ENCODE measurements at places on chromosomes 1 and 21.

DNA sequence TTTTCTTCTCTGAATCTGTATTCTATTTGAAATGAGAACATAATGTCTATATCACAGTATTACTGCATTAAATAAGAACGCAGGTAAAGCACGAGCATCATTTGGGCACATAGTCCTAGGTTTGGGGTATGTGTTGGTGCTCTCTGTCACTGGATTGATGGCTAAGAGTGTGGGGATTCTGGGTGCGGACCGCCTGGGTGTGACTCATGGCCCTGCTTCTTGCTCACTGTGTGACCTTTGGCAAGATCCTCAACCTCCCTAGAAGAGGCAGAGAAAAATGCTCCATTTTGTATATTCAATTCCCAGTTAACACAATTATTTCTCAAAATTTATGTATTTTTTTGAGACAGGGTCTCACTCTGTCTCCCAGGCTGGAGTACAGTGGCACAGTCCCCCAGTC is 99.7 kb downstream of the LAMC2 start:
- DNase-seq, result no peak

DNA sequence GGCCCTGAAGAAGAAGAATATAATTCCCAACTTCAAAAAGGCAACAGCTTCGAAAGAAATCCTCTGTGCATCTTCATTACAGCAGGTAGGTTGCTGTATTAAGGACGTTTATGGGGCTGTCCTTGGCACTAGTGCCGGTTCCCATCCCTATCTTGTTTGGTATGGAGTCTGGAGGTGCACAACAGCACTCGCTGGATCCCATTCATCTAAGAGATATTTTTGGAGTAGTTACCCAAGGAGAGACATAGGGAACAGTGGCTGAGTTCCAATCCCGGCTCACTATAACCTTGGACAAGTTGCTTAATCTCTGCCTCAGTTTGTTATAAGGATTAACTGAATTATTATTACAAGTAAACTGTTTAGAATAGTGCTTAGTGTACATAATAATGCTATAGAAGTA is 106.4 kb downstream of the TRABD2B start:
- DNase-seq, result no peak

GRCh38 chr1:160884579-160884978 is 401 bp downstream of the ITLN1 start:
- DNase-seq, result no peak

DNA sequence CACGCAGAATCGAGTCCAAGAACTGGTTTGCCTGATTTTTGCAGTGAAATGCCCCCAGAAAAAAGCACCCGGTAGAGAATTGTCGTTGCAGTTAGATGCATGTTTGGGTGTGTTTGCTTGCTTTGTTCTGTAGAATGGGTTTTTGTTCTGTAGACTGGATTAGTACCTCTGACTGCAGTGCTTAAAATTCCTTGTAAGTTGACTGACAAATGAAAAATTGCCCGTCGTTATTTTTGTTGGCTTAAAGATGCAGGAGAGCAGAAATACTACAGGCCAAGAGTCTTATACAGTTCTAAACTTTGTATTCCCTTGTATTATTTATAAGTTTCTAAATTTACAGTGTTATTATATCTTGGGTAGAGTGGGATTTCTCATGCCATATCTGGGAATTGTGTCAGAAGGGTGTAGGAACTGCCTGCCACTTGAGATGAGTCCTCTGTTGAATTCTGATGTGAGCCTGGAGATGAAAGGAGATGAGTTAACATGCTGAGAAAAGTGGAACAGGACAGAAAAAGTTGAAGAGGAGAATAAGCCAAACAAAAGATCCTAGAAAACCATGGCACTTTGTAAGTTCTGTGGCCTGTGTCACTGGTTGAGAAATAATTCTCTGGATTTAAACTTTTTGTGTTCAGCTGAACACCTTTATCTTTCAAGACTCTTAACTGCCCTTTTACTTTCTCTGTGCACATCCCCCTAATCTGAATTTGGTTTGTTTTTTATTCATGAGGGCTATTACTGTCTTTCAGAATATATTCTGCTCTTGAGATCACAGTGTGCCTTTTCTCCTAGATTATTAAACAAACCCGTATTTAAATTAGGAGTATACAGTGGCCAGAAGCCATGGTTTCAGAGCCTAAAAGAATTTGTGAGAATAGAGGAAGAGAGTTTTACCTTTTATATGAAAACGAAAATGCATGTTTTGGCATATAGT is 1.4 kb downstream of the DESI2 start:
- DNase-seq, result no peak

DNA sequence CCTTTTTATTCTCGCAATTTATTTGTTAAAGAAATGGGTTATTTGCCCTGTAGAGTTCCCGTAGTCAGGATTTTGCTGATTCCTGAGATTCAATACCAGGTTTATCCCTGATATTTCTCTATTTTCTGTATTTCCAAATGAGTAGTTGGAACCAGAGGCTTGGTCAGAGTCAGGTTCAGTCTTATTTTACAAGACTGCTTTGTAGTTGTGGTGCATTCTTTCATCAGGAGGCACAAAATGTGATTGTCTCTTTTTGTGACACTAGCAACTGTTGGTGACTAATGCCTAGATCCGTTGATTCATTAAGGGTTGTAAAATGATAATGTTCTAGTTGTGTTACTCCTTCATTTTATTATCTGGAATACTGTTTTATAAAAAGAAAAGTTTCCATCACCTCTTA is 95.5 kb upstream of the TPTE start:
- no peak for DNase-seq

Measured in stimulated activated naive CD8-positive, alpha-beta T cell treated with anti-CD3 and anti-CD28 coated beads, Interleukin-15, amount 100 ng/mL, for 72 hours (primary cell).